NCI-H2171 treated with DMSO at 0.1 percent for 48 hours (cell line): ENCODE measurements at places on chromosomes 12 and 14.
A peak's percentile ranks its signal among the peaks of the same experiment; 100 is the strongest.

- DNase-seq = no peak
Measured at GRCh38 chr12:52494518-52494917, 1.5 kb upstream of the KRT6A start.

DNA sequence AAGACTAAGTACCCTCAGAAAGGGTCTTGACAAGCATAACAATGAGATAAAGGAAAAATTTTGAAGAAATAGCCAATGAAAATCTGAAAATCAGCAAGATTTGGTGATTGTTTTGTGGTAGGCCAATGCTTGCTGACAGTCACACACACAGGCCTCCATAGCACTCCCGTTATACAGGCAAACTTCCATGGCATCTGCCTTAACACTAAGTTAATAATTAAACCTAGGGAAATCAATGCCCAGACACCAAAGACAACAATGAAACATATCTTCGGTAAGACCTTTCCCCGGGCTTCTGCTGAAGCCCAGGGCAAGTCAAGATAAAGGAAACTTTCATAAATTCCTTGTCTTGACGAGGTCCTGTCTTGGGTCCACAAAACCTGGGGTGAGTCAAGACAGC is 18.6 kb upstream of the RERGL start:
- DNase-seq = no peak

GRCh38 chr14:68779761-68780323 is 13.0 kb downstream of the ZFP36L1 start:
- DNase-seq = no peak

DNA sequence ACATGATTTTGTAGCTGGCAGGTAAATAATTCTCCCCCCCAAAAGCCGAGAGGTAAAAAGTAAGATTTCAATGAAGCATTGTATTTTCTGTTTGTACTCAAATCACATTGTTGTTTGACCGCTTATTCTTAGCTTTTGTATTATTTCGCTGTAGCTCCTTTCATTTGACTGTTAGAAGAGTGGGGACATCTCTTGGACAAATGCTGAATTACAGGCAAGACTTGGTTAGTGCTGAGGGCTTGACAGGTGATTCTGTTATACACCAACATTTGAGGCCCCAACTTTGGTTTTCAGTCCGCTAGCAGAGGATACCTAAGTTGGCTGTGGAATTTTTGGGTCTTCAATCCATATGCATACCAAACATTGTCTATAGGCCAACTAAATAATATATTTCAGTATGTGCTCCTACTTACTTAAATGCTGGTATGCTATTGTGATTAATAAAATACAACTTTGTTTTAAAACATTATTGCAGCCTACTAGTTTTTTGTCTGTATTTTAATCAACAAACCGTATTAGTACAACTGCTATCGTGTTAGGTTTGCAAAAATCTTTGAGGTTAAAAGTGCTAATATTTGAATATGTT is 102.2 kb downstream of the ERC1 start:
- DNase-seq = peak; percentile 83

DNA sequence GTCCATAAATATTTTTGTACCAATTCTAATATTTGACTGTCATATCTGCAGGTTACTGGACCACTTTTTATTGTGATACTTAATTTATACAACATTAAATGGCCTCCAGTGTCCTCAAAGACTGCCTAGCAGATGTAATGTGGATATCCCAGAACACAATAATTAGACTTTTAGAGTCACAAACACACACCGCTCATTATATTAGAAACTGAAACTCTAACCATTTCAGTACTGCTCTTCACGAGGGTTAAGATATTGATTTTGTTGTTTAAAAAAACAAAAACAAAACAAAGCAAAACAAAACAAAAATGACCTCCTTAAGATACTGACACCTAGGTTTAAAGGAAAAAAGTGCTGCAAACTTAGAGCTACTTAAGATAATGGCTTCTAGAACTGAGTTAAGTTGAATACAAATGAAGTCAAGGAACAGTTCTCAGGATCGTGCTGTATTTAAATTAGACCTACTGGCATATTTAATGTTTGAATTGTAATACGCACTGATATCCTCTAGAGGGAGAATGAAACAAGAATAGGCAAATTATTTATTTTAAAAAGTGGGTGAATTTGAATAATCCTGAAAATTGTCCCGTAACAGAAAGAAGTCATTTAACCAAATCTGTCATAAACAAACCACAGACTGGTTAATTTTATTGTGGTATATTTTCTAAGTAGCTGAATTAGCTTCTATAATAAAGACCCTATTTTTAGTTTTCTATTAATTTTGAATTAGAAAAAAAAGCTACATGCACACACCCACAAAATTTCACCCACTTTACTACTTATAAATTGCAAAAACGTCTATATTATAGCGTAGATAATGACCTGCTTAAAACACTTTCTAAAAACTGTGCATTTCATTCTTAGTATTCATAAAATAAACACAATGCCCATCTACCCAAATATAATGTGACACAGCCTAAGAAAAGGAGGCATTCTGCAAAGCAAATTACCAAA is 395.2 kb upstream of the DCN start:
- DNase-seq = peak; percentile 35

DNA sequence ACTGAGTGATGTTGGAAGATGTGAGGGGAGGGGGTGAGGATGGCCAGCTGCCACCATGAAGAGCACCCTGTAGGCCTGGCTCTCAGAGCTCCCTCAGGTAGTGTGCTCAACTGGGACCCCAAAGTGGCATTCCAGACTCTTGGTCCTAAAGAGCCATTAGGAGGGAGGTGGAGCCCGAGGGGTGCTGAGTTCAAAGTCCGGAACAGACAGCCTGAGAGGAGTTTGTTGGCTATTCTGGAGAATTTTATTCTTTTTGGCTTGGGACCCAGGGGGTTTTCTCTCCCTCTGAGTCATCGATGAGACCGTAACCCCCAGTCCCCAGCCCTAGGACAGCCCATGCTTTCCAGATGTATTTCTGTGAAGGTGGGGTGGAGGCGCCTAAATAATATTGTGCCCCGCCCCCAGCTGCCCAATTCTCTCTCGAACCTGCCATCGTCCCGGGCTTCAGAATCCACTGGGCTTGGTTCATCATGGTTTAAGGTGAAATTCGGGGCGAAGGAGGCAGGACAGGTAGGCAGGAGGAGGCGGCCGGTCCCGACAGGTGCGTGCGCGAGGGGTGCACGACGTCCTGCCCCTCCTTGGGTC is 690 bp upstream of the RBP5 start:
- DNase-seq = no peak

GRCh38 chr14:101173698-101174521 is 270.4 kb upstream of the RTL1 start:
- DNase-seq = no peak

DNA sequence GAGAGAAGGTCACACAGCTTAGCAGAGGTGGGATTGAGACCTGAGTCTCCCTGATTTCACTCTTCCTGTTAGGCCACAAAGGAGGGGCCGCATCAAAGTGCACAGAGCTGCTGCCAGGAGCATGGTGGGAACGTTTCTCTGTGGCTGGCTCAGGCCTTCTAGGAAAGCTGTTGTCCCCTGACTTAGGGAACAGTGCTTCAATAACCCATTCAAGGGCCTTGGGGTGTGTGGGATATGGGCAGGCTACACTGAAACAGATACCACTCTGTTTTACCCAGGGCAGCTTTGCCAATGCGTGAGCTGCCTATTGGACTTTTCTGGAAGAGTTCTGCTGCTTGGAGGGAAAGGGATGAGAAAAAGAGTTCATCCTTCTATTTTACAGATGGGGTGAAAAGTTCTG is 110.0 kb downstream of the ADCK1 start:
- DNase-seq = no peak
